ENCODE measurements at places on chromosomes 2 and 18.

DNA sequence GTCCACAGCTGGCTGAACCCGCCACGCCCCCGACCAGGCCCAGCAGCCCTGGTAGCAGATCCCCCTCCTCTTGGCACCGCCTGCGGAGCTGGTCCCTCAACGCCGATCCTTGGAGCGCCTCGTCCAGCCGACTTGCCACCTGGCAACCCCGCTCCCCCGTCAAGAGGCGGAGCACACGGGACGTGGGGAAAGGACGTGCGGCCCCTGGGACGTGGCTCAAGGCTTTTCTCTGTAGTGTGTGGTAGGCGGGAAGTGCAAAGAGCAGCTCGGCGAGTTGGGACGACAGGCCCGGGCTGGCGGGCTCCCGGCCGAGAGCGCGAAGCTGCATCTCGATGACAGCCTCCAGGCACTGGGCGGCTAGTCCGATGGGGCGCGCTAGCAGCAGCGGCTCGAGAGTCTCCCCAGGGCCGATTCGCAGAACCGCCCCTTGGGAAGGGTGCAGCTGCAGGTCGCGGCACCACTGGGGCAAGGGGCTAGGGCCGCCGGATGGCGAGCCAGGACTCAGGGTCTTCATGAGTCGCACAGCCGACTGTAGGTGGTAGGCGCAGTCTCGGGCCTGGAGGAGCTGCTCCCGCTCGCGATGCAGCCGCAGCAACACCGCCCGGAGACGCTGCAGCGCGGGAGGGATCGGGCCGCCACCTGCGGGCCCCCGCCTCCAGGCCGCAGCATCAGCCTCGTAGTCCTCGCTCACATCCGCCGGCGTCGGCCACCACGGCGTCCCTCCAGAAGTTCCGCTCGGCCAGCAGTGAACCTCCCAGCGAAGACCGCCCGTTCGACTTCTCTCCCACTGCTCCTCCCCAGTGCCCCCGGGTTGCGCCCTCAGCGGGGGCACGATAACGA, 617 bp downstream of the CCDC142 start:
- no peak for DNase-seq

DNA sequence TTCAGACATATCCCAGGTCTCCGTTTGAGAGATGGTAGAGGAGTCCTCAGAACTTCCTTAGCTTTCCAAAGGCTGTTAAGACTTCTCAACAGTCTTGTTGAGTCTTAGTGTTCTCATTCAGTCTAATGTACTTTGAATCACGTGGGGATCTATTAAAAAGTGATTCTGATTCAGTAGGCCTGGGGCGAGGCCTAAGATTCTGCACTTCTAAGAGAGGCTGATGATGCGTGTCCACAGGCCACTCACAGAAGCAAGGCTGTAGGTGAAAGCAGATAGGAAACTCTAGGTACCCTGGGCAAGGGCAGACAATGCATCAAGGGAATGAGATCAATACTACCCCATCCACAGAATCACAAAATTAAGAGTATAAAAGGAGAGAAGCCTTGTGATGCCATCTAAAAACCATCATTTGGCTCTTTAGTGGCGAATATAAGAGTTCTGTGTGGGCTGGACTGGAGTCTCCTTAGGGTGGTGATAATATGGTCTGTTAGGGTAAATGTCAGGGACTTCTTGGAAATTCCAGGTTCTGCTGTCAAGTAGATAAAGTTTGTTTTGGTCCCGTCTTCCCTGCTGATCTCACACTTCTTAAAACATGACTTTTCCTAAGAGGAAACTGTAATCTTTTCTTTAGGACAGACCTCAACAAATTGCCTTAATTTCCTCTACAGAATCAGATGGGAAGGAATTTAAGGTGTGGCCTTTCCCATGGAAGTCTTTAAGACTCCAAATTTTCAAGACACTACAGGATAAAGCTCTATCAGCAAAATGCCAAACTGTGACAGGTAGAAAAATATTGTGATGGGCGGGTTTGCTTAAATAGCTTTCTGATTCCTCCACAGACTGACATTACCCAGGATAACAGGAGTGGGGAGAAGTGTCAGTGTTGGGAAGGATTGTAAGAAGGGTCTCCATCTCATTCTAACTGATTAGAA, 45.7 kb upstream of the NEMP2 start:
- no peak for DNase-seq

DNA sequence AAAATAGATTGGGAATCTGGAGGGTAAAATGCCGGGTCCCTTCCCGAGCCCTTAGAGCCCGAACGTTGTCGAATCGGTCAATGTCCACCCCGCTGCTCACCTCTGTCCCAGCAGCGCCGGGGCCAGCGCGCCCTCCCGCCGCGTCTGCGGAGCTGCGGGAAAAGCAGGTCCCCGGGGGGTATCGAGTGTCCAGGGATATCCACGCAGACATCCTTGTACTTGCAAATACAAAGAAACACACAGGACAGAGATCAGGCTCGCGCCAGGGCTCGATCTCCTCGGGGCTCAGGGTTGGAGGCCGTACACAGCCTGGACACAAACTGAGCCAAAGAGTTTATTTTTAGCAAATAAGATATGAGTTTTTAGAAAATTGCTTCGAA, 2.3 kb upstream of the GATA6 start:
- DNase-seq = no peak

GRCh38 chr18:69898241-69898861, 49.3 kb downstream of the CD226 start:
- DNase-seq = peak; percentile 21

DNA sequence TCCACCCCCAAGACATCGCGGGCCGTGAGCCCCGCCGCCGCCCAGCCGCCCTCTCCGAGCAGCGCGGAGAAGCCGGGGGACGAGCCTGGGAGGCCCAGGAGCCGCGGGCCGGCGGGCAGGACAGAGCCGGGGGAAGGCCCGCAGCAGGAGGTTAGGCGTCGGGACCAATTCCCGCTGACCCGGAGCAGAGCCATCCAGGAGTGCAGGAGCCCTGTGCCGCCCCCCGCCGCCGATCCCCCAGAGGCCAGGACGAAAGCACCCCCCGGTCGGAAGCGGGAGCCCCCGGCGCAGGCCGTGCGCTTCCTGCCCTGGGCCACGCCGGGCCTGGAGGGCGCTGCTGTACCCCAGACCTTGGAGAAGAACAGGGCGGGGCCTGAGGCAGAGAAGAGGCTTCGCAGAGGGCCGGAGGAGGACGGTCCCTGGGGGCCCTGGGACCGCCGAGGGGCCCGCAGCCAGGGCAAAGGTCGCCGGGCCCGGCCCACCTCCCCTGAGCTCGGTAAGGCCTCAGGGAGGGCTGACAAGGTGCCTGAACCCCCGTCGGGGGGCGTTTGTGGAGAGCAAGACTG, 14.2 kb downstream of the SPEG start:
- no peak for DNase-seq
